ENCODE measurements at places on chromosomes 7 and 10.

DNA sequence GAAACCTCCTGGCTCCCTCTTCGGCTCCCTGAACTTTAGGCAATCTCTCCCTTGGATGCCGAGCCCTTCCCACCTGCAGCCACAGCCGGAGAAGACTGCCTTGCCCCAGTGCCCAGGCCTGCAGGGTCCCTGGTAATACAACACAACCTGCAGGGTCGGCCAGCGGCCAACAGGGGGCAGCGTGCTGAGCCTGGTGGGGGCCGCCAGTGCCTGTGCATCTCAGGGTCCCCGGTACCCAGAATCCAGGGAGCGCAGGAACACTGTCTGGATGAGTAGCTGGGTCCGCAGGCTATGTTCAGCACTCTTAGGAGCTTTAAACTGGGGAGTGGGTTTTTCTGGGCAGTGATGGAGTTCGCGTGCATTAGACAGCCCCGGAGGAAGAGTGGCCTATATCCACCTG is 17.5 kb upstream of the C10orf71 start:
- DNase-seq = no peak

DNA sequence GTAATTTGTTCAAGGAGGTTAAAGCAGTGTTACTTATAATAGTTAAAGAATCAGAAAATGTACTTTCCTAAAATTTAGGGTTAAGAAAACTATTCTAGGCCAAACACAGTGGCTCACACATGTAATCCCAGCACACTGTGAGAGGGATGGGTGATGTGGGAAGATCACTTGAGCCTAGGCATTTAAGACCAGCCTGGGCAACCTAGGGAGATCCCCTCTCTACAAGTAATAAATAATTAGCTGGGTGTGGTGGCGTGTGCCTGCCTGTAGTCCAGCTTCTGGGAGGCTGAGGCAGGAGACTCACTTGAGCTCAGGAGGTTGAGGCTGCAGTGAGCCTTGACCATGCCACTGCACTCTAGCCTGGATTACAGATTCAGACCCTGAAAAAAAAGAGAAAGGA is 3.6 kb upstream of the STEAP2 start:
- no peak for DNase-seq

DNA sequence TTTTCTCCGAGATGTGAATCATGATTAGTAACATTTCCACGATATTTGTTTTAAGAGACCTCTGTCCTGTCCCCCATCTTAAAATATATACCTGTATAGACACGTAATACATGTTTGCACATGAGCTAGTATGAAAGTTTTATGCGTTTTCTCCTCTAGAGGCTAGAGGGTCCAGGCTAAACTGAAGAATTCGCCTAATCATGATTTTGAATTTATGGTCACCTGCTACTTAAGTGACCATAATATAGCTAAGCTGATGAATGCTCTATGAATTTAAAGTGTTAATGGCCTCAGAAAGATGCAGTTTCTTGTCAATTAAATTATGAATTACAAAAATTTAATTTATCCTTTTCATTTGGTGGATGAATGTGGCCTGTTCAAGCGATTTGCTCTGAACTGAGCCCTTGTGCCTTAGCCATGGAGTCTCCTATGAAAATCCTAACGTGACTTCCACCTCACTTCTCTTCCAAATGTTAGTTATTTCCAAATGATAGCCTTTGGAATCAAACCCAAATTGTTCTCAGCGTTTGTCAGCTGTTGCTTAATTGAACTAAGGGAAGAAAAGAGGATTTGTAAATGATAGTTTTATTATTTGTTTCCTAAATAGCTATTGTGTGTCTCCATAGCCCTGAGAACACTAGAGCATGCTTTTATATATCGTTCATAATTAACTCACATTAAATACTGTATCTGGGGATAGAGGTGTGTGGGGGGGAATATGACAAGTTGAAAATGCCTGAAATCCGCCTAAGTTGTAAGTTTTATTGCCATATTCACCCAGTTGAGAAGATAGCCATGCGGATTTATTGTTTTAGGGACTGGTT is 2.3 kb downstream of the CELF2 start:
- DNase-seq = no peak

DNA sequence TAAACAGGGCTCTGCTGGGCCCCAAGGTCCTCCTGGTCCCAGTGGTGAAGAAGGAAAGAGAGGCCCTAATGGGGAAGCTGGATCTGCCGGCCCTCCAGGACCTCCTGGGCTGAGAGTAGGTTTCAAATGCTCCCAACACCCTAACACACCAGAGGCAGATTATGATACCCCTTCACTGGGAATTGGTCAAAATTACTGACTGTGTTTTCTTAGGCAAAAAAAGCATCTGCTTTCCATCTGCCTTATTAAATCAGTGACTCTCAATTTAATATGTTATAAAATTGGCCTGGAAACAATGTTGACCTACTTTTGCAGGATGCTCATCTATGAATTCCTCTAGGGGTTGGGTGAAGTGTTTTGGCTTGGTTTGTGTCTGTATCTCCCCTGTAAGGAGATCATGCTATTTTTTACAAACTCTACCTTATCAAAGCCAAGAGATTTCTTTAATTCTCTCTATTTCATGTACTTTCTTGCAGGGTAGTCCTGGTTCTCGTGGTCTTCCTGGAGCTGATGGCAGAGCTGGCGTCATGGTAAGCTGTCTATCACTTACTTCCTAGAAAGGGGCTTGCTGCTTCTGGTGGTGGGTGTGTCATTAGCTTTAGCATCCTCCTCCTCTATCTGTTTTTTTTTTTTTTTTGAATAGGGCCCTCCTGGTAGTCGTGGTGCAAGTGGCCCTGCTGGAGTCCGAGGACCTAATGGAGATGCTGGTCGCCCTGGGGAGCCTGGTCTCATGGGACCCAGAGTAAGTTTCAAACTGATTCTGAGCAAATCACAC is 15.9 kb downstream of the COL1A2 start:
- DNase-seq = no peak

GRCh38 chr7:158329686-158330085 is 257.9 kb downstream of the PTPRN2 start:
- DNase-seq = no peak

DNA sequence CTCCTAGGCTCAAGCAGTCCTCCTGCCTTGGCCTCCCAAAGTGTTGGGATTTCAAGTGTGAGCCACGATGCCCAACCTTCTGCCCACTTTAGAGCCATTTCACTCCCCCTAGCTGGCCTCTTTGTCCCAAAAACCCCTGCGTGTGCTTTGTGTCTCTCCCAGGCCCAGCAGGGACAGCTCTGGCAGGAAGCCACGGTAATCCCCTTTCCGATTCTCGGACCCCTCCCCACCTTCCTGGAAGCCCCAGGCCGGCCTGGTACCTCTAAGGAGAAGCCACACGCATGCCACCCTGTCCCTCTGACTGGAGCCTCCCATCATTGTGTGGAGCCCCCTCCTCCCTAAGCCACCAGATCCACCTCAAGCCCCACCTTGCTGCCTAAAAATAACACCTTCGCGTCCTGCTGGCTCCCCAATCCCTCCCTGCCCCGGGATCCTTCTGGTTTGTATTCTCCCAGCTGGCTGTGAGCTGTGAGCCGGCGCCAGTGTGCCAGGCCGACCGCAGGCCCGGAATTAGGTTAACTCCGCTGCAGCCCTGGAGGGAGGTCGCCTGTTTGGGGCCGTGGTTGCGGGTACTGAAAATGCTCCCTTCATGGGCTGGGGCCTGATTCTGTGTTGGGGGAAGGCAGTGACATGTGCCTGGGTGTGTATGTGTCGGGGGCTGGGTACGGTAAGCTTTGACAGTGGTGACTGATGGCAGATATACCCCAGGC is 16.4 kb upstream of the SRRM3 start:
- DNase-seq = no peak

DNA sequence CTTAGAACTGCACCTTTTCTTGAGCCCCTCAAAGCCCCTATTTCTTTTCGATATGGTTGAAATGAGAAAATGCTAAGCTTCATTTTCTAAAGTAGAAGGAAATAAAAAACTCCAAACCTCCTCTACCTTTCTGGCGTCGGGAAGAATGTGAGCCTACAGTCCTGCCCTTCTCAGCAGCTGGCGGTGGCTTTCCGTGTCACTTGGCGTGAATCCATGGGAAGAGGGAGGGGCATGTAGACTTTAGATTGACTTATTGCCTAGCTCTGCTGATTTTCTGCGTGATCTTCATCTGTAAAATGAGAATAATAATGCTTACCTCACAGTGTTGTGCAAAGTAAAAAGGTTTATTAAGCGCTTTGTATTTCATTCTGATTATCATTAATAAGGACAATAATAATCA is 35.0 kb downstream of the PRR15 start:
- no peak for DNase-seq

GRCh38 chr10:91220954-91221675 is 652 bp downstream of the PCGF5 start:
- DNase-seq = no peak

GRCh38 chr7:149147072-149147751 is at the start of gene ZNF398:
Gene ZNF398 (plus strand): TSS chr7:149147453. CDS start chr7:149147743, 290 bp downstream.
- DNase-seq = peak; percentile 82

- DNase-seq = no peak
These were observed 45.8 kb downstream of the THSD7A start for GRCh38 chr7:11786186-11786585.

- no peak for DNase-seq
These were observed 1512.8 kb upstream of the LRRTM3 start for GRCh38 chr10:65413001-65413400.

GRCh38 chr10:121369616-121370015 is 228.6 kb downstream of the FGFR2 start:
- DNase-seq = no peak

DNA sequence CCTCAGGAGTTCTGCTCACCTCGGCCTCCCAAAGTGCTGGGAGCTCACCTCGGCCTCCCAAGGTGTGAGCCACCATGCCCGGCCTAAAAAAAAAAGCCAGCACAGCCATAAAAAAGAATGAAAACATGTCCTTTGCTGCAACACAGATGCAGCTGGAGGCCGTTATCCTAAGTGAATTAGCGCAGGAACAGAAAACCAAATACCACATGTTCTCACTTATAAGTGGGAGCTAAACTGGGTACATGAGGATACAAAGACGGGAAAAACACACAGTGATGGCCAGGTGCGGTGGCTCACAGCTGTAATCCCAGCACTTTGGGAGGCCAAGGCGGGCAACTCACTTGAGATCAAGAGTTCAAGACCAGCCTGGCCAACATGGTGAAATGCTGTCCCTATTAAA is 20.9 kb downstream of the PSPH start:
- DNase-seq = no peak

- DNase-seq = no peak
These were observed 211.6 kb upstream of the SP8 start for GRCh38 chr7:20998309-20998708.

DNA sequence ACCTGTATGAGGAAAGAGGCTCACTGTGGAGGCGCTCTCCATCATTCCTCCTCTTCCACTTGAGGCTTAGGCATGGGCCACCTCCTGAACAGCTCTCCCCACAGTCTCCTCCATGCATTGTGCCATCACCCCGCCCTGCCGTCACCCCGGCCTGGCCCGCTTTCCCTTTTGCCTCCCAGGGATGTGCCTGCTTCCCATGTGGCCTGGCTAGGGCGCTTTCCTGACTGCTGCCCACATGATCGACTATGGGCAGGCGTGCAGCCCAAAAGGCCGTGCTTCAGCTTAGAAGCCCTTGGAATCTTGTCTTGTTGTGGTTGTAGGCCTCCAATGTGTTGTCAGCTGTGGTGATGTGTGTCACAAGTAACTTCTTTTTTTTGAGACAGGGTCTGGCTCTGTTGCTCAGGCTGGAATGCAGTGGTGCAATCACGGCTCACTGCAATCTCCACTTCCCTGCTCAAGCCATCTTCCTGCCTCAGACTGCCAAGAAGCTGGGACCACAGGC is 1.8 kb upstream of the ACTR3C start:
- DNase-seq = no peak

GRCh38 chr7:22329816-22330524 is 27.0 kb downstream of the RAPGEF5 start:
- no peak for DNase-seq

DNA sequence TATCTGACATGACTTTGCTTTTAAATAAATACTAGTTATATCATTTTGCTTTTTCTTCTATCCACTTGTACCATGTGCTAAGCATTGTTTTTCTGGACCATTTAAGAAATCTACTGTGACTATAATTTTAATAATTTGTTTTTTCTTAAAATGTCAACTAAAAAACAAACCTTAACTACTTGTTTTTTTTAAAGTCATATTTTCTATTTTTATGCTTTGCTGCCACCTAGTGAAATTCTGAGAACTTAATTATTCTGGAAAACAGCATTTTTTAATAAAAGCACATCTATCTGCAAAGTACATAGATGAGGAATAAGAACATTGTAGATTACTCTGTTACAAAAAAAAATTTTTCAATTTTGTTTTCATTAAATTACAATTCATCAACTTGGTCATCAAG is 47.4 kb downstream of the ORC5 start:
- no peak for DNase-seq

DNA sequence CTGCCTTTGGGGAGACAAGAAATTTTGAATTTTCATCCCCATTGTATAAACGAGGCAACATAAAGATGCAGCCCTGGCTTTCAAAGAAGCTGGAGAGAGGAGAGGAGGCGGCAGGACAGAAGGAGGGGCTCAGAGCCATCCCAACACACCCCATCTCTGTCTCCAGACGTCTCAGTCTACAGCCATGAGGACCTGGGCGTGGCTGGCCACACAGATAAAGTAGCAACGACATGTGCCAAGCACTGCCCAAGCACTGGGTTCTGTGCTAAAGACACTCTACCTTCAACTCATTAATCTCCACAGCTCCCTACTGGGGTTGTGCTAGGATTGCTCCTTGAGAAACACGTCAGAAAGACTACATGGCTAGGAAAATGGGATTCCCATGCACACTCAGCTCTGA is 65.2 kb downstream of the DLG5 start:
- no peak for DNase-seq

GRCh38 chr10:90373911-90374310 is 483.9 kb downstream of the HTR7 start:
- no peak for DNase-seq

DNA sequence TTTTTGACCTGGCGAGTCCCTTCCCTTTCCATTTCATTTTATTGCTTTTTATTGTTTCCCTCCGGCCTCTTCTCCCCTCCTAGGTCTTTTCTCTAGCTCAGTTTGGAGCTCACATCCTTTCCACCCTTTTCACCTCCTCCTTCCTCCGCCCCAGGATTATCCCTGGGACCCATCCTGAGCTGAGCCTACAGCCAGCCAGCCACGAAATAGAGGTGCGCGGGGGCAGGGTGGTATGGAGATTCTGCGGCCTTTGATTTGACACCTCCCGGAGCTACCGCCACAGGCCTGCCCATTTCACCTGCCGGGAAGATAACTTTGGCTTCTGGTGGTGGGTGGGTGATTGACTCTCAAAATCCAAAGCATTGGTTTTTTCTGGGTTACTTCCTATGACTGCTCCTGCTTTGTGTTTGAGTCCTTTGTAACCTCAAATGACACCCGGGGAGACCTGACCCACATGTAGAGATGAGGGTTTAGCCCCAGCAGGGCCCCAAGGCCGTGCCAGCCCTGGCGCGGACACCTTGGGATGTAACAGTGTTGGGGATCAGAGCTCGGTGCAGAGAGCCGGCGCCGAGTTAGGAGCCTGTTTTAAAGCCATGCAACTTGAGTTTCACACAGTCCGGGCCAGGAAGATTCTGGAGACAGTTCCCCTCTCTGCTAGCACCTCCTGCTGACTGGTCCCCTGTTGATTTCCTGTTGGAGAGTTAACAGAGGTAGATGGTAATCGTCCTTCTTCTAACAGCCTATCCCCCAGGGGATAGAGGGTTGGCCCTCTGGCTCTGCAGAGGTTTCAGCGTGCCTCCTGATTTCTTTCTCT is 1.5 kb downstream of the DUSP5 start:
- no peak for DNase-seq
